Activated gamma-delta T cell (primary cell): ENCODE measurements at places on chromosomes 3 and 15.

GRCh38 chr15:48887144-48887543 is 9.2 kb downstream of the EID1 start:
- no peak for DNase-seq

DNA sequence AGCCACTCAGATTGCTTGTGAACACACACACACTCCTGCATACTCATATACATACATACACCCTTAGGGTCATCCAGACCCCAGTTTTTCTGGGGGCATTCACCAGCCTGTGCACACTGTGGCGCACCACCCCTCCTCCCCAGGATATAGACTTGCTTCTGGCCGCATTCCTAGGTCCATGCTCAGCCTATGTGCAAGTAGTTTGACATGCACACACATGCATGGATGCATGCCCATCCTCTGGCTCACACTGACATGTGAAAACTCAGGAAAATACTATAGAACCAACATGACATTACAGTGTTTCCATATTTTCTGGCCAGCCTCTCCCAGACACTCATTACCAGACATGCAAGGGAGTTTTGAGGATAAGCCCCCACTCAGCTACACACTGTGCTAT is 79.3 kb upstream of the POLG start:
- no peak for DNase-seq

GRCh38 chr3:78986416-78987101 is 781.2 kb downstream of the ROBO1 start:
- DNase-seq, result no peak

DNA sequence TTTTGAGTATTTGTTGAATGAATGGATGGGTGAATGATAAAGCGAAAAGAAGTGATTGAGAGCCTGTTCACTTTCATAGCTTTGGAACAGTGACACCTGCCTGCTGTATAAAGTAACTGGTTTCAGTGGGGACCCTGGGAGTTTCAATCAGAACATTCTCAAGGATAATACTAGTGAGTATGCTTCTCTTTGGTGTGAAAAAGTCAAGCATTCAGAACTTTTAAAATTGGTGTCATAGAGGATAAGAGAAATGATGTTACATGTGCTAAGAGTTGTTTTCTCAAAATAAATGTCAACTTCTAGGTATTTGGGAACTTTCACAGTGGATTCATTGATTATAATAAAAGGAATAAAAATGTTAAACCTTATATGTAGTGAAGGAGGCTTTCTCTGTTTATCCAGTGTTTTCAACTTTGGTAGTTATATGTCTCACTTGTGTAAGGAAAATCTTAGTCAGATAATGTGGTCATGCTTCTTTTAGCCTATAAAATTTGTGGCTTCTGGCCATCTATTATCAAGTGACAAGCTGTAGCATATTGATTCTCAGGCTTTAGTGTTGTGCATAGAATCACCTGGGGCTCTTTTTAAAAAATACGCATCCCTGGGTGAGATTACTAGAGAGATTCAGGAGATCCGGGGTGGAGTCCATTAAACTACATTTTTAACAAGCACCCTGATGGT is 11.9 kb downstream of the LRCH3 start:
- no peak for DNase-seq

GRCh38 chr3:110016235-110016815 is 679.0 kb upstream of the DPPA4 start:
- no peak for DNase-seq
